ENCODE measurements at places on chromosomes 13 and 19. TPM values are rescaled to one million over a fixed set of nuclear protein-coding genes. Genes with fewer than 3 reads are reported as not detected.

Gene KLF2
- total RNA-seq: 3.1 TPM

Gene CLIP3
- total RNA-seq: 27.1 TPM

Gene VSTM1
- total RNA-seq: not detected

Gene METTL21C
- total RNA-seq: not detected

Gene SLC27A1
- 14.2 TPM for total RNA-seq

Gene TPTE2
- total RNA-seq: 0.16 TPM

Gene ZNF446
- total RNA-seq: 7.5 TPM

Gene SMIM17
- 20.3 TPM for total RNA-seq

Gene SIGLEC10
- total RNA-seq: 1.6 TPM

Gene CEBPG
- total RNA-seq: 57.2 TPM

Gene ZNF44
- 18.6 TPM for total RNA-seq

Gene S1PR5
- 0.31 TPM for total RNA-seq

Gene IL11
- 0.16 TPM for total RNA-seq
